ENCODE measurements at places on chromosomes 6 and 20.

DNA sequence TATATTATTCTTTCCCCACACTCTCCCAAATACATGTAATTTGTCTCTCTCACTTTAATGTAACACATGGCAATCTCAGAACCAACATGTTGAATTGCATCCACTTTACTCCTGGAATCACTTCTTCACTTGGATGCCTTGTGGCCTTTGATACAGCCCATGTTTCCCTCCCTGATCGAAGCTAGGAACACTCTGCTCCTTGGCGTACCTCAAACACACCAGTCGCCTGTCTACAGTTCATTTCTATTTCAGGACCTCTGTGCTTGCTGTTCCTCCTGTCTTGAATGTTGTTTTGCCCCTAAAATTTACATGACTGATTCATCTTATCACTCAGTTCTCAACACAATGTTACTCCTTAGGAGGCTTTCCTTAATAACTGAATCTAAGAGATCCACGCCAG lies 102.3 kb upstream of the VSTM2L start:
- DNase-seq: no peak

DNA sequence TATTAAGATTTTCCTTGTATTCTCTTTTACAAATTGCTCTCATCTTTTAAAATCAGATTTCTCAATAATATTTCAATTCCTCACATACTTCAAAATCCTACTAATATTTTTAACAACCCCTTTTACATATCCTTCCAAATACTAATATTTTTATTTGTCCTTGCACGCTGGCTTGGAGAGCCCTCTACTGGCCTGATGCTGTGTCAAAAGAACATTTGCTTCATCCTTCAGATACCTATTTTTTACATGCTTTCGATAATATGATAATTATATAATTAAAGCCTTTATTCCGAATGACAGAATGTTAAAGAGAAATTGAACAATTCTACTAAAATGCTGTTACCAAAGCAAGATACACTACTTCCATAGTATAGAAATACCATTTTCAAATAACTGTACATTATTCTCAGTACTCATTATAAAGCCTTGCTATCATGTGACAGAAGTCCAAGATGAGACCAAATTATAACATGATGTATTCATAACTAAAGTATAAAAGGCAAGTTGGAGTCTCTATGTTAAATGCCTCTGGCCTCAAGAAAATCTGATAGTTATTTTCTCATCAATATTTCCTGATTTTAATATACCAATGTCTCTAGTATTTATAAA lies 39.0 kb upstream of the PLN start:
- DNase-seq: no peak

DNA sequence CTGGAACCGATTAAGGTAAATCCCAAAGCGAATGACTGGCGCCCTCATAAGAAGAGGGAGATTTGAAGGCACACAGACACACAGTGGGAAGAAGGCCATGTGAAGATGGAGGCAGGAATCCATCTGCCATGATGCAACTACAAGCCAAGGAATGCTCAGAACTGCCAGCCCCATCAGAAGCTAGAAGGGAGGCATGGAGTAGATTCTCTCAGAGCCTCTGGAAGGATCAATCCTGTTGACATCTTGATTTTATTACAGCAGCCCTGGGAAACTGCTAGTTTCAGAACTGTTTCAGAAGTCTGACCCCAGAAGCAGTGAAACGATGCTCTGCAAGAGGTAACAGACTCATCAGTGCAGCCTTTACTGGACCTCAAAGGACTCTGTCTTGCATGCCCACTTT lies 103.5 kb upstream of the GPR6 start:
- DNase-seq: no peak

- DNase-seq: peak; percentile 35
Measured at GRCh38 chr20:57698116-57698866, 11.5 kb downstream of the PMEPA1 start.

- no peak for DNase-seq
Measured at GRCh38 chr6:147205690-147206600, 1.7 kb downstream of the STXBP5 start.

GRCh38 chr6:29777310-29777709 lies 50.3 kb upstream of the HLA-G start:
- DNase-seq: no peak

GRCh38 chr6:51005779-51006178 lies 187.1 kb downstream of the TFAP2B start:
- DNase-seq: no peak

DNA sequence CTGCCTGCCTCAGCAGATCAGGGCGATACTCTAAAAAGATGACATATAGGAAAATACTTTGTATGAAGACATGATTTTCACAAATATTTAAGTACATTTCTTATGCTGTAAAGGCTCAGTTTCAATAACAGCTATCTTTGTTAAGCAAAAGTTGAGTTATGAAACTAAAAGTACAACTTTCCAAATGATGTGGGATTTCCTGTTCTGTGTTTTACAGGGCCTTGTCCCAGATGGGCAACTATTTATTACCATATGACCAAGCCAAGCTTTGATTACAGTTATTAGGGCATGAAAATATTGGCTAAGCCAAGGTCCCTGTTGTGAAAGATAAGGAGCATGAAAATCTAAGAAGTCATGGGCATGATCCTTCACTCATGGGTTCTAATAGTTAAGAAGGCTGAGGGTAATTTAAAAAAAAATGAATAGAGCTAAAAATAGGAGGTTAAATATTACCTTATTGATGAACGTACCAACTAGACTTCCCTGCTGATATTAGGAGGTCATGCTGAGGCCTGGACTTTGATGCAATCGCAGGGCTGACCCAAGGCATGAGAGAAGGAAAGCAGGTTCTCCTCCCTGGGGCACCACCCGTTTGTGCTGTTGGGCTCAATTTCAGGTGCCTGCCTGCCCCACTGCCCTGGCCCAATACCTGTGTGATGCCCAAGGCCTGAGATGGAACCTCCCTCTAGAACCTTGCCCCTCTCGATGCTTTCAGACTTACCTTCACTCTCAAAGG lies 294.4 kb upstream of the PRDM1 start:
- no peak for DNase-seq

GRCh38 chr6:160991406-160992060 lies at the start of gene MAP3K4:
Gene MAP3K4, plus strand, starts transcription at chr6:160991769. Its CDS starts 163 bp downstream, at chr6:160991932.
- peak; percentile 40 for DNase-seq

- DNase-seq: no peak
Measured at GRCh38 chr20:22491194-22491505, 93.2 kb downstream of the FOXA2 start.

- no peak for DNase-seq
Measured at GRCh38 chr6:90765895-90766294, 179.0 kb upstream of the MAP3K7 start.

DNA sequence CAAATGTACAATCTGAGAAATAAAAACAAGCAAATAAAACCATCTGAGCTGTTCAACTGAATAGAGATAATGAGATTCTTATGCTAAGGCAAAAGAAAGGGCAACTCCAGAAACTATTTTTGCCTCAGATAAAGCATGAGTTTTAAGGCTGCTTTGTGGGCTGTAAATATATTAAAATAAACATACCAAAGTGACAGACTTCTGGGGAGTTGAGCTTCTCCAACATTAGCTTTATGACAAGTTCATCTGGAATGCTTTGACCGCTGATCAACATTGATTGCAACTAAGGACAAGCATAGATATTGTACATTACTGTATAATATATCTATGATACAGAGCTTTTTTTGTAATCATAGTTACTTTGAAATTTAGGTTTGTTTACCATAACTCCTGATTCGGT lies 19.3 kb downstream of the AK9 start:
- DNase-seq: no peak

GRCh38 chr6:157549468-157549745 lies 168.4 kb downstream of the ZDHHC14 start:
- no peak for DNase-seq

- DNase-seq: no peak
Measured at GRCh38 chr6:43980004-43980795, 147.1 kb downstream of the MRPL14 start.

GRCh38 chr6:43810965-43811732 lies 41.1 kb downstream of the VEGFA start:
- no peak for DNase-seq

DNA sequence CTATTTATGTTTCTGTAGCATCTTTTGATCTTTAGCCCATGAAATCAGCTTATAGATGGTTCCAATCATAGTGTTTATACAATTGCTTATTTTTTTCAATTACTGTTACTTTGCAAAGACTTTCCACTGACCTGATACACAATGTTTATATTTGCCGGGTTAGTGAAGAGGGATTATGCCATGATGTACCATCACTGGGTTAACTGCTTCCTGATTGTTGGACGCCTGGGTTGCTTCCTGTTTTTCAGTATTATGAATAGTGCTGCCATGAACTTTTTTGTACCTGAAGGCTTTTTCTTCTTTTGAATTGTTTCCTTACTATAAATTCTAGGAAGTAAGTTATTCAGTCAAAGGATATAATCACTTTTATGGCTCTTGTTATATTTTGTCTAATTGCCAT lies 6.9 kb downstream of the MANBAL start:
- DNase-seq: no peak

DNA sequence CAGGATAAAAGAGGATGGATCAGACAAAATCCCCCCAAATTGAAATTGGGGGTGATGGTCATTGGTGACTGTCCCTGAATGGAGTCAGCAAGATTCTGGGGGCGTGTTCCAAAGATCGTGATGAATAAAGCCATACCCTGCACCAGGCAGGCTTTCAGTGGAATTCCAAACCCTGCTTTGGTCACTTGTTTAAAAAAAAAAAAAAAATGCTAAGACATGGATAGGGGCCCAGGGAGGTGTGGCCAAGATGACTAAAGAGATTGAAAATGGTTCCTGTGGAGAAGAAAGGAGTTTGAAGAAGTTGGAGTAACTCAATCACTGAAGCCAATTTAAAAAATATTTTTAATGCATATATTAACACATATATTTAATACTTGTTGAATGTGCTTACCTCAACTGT lies 161.4 kb upstream of the KCNG1 start:
- no peak for DNase-seq

DNA sequence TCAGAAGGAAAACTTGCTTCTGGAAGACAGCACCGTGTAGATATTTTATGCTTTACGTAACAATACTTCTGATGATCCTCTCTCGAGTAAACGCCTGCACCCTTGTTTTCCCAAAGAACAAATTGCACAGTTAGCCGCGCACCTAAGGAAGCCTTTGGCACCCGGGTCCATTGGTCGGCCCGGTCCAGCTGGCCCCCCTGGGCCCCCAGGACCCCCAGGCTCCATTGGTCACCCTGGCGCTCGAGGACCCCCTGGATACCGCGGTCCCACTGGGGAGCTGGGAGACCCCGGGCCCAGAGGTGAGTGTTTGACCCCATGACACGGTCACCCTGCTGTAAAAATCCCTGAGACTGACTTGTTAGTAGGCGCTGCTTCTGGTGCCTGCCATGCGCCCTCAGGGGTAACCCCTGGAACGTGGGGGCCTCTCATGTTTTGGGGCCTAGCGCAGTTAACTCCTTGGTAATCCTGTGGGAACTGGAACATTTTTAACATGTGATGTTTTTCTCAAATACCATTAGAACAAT lies 20.2 kb downstream of the COL9A3 start:
- DNase-seq: no peak

DNA sequence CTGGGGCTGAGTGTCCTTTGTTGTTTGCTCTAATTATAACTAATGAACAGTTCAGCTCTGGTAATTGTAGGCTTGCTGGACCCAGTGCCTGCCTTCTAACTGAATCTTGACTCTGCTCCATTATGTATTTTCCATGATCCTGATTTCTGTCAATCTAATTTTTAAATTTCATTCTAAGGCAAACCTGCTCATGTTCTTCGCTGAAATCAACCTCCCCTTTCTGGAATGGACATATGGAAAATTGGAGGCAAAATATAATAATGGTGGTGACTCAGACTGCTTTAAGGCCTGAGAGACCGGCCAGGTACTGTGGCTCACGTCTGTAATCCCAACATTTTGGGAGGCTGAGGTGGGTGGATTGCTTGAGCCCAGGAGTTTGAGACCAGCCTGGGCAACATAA lies 182.7 kb upstream of the AKAP12 start:
- no peak for DNase-seq

- no peak for DNase-seq
Measured at GRCh38 chr6:88920088-88920487, 43.3 kb downstream of the RNGTT start.

- no peak for DNase-seq
Measured at GRCh38 chr20:24998121-24998520, 5.6 kb upstream of the APMAP start.

DNA sequence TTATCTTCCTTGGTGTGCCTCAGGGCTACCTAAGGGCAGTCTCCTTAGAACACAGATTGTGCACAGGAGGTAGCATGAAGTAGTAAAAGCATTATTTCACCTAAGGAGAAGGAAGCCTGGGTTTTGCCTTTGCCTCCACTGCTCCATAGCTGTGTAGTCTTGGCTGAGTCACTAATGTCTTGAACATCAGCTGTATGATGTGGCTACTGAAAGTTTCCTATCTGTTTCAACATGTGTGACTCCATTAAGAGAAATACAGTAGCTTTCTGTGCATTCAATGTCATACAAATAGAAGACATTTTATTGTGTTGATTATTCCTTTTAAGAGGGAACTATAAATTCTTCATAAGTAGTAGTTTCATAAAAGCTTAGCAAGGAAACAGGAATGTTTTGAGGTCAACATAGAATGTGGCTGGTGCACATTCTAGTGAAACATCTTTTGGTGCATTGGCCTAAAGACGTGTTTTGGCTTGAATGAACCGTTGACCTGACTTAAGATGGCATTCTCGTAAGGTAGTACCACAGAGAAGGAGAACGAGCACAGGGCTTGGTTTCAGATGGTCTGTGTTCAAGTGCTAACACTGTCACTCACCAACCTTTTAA lies 70.6 kb downstream of the CTNNBL1 start:
- DNase-seq: no peak

- no peak for DNase-seq
Measured at GRCh38 chr6:149899926-149900619, 2.2 kb upstream of the RAET1E start.

DNA sequence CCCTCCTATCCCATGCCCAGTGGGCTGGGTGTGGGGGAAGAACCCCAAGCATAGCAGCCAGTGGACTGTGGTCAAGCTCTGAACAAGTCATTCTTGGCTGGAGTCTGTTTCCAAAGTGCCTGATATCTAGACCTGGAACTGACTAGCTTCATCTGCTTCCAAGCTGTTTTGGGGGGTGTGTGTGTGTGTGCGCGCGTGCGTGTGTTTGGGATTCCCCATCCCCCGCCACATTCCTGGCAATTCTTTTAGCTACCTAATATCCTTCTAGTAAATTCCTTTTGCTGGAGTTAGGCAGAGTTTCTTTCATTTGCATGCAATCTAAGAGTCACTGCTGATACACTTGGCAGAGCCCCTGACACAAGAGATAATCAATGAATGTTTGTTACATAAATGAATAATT lies 7.8 kb downstream of the PAK5 start:
- no peak for DNase-seq

GRCh38 chr6:39765508-39766065 lies 26.6 kb upstream of the DAAM2 start:
- DNase-seq: no peak
